ENCODE measurements at places on chromosomes 5 and 9.

GRCh38 chr5:320524-321229 lies 837 bp upstream of the AHRR start:
- no peak for DNase-seq

- DNase-seq = no peak
Observed at GRCh38 chr5:135921388-135921787, 25.7 kb upstream of the IL9 start.

- no peak for DNase-seq
Observed at GRCh38 chr5:83256091-83256780, 178.9 kb downstream of the XRCC4 start.

GRCh38 chr9:136488247-136489214 lies 5.7 kb upstream of the SEC16A start:
- peak; percentile 70 for DNase-seq

GRCh38 chr9:106758911-106759310 lies 104.1 kb upstream of the ZNF462 start:
- DNase-seq = no peak

DNA sequence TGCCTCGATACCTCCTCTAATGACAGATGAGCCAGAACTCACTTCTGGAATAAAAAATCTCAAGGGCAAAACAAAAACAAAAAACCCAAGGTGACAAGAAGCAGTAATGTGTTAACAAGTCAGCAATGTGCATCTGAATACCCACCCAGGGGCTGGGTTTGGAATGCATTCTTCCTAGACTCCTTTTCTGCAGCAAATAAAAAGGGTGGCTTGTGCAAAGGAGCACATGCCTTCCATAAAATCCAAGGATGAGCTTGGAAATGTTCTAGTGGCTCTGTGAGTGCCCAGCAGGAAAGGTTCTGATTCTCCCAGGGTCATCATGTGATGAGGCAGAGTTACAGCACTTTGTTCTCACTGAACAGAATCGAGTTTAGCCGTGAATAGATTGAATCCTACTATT lies 599.9 kb downstream of the RAB3C start:
- no peak for DNase-seq

DNA sequence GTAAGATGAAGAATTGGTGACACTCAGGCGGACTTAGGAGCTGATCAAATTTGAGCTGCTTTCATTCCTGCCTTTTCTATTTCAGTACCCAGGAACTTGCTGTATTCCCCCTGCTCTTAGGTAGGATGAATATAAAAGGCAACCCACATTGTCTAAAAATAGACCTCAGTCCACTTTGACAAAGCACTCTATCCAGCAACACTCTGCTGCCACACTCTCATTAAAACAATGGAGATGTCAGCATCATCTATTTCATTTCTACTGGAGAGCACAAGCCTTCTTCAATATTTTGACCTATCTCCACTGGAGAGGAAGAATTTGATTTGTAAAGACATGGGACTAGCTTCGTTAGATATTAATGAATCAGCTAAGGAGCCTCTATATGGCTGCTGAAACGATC lies 468.4 kb downstream of the PTPRD start:
- DNase-seq = no peak

DNA sequence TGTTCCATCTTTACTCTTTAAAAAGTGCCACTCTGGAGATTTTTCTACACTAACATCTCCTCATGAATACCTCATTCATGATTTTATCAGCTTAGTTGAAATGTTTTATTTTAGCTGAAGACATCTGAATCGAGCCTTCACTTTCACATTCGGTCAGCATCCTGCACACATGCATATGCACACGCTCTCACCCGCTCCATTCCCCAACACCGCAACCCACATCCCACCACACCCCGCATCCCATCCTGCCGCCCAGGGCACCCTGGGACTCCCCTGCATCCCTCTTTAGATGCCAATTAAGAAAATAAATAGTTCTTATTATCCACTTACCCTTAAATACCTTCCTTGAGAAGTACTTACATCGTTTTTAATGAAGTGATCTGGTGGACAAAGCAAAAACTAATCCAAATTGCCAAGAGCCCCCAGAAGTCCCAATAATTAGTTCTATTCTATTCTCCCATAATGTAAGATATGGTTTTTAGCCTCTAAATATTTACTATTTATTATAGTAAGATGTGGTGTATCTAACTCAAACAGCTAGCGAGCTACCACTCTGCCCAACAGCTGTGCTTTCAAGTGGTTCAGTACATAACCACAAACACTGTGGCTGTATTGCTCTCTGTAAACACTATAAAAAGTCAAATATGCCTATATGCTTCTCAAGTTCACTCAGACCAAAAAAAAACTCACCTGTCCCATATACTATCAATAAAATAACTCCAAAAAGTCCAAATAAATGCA lies 38.2 kb downstream of the GZMK start:
- peak; percentile 63 for DNase-seq
